ENCODE measurements at places on chromosomes 7 and 10.

DNA sequence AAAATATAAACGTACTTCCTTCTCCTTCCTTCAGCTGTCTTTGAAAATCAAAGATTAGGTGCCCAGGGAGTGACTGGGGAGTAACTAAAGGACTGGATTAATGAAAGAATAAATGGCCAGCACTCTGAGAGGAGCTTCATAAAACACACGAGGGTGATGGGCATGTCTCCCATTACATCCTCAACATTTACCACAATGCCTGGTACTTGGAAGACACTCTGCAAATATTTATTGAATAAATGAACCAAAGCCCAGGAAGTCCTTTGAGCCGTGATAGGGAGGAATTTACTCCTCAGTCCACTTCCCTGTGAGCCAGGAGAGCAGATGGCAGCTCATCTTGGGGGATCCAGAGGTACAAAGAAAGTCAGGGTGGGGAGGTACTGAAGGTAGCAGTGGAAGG lies 96.3 kb downstream of the RAB11FIP2 start:
- no peak for DNase-seq

- DNase-seq, result no peak
These were observed 39.8 kb downstream of the SLC35B4 start for GRCh38 chr7:134276951-134277350.

DNA sequence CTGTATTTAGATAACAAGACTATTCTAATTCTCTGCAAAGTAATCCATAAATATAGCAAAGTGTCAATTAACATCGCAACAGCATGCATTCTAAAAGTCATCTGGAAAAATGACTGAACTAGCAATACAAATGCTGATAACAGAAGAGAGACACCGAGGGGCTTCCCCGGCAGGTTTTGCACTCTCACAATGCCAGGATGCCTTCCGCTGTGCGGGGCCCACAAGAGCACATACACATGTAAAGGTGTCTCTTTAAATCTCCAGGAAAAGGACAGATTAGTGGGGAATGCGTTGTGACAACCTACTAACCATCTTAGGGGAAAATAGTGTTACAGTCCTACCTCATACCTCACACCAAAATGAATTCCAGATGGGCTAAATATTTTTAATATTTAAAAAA lies 86.9 kb downstream of the CXCL12 start:
- DNase-seq, result no peak

GRCh38 chr7:5315761-5316160 lies 33.0 kb downstream of the SLC29A4 start:
- no peak for DNase-seq

DNA sequence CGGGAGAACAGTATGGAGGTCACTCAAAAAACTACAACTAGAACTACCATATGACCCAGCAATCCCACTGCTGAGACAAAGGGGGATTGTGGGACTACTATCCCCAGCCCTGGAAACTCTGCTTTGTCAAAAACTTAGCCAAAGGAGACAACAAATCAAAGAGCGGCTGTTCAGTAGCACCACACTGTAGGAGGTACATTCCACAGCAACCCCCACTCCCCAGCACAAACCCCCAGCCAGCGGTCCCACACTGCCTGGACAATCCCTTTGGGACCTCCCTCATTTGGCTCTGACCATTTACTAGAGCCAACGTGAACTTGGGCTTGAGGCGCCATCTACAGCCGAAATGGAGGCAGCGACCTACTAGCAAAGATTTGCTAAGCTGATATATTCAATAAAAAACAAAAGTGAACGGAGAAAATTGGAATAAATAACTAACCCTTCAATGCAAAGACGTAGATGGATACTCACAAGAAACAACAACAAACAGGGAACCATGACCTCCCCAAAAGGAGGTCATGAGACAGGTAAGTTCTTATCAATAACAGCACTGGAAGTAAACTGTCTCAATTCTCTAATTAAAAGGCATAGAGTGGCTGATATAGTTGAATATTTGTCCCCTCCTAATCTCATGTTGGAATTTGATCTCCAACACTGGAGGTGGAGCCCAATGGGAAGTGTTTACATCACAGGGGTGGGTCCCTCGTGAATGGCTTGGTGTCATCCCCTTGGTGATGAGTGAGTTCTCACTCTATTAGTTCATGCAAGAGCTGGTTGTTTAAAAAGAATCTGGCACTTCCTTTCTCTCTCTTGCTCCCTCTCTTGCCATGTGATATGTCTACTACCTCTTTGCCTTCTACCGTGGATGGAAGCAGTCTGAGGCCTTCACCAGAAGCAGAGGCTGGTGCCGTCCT lies 119.0 kb upstream of the KCNMA1 start:
- DNase-seq, result no peak

DNA sequence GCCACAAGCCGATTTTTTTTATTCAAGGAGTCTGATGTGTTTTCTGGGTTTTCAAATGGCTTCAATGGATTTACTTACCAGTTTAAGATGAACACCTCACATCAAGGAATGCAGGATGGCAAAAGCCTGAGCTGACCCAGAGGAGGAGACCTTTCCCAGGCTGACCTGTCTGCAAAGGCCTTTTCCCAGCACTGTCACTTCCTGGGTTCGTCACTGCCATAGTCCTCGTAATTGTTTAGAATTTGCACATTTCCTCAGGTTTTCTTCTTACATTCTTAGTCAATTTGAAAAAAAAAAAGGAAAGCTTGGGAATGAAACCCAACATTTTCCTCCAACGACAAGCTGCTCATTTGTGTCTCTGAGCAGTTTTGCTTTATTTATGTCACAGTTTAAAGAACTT lies 42.0 kb downstream of the PTER start:
- DNase-seq, result no peak

- no peak for DNase-seq
These were observed 103.4 kb upstream of the SEMA3D start for GRCh38 chr7:85290269-85290668.

DNA sequence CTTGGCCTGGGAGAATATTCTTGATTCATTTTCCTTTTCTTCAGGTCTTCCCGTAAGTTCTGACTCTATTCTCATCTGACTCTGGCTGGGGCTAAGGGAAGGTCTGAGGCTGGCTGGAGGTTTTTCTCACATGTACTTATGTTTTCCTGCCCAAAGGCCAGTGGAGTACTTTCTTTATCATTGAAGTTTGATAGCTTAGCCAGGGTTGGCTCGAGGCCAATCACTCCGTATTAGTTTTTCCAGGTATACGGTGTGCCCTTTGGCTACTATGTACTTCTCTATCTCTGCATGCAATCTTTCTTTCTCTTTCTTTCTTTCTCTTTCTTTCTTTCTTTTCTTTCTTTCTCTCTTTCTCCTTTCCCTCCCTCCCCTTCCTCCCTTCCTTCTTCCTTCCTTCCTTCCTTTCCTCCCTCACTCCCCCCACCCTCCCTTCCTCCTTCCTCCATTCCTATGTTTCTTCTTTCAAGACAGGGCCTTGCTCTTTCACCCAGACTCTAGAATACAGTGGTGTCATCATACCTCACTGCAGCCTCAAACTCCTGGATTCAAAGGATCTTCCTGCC lies 26.8 kb upstream of the VKORC1L1 start:
- DNase-seq, result no peak

GRCh38 chr7:4718075-4718474 lies 36.0 kb downstream of the FOXK1 start:
- DNase-seq, result peak; percentile 64

DNA sequence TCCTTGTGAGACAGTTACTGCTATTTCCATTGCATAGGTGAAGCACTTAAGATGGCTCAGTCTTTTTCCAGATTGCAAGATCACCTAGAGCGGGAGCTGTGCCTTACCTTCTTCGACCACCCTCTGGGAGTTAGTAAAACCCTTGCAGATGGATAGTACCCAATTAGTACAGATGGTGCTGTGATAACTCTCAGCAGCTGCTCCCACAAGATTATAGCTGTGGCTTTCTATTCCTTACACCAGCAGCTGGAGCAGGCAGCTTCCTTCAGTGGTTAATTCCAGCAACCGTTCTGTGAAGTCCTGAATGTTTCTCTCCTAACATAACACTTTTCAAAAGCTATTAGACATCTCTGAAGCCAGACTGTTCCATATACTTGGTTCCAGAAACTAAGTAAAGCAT lies 796.8 kb downstream of the XPNPEP1 start:
- no peak for DNase-seq

GRCh38 chr7:40077849-40078248 lies 56.6 kb downstream of the MPLKIP start:
- DNase-seq, result no peak

DNA sequence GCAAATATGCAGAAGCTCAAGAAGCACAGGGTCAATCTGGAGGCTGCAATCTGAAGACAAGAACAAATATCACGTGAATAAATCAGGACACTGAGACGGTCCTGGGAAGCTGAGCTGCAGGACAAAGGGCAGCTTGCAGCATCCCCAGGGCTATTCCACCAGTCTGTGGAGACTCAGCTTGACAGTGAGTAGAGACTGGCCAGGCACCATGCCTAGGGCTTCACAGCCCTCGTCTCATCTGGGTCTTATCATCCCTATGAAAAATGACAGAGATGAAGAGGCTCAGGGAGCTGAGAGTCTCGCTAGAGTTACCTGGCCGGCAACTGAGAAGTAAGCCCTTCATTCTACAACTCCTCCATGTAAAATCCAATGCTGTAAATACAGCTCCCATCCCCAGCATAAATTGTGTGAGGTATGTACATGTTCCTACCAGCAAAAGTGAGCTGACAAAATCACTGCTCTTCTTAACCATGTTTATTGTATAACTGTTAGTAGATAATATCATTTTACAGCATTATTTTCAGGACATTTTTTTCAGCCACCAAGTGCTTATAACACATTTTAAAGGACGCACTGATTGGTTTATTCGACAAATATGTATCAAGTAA lies 186.6 kb upstream of the IGFBP3 start:
- DNase-seq, result no peak

DNA sequence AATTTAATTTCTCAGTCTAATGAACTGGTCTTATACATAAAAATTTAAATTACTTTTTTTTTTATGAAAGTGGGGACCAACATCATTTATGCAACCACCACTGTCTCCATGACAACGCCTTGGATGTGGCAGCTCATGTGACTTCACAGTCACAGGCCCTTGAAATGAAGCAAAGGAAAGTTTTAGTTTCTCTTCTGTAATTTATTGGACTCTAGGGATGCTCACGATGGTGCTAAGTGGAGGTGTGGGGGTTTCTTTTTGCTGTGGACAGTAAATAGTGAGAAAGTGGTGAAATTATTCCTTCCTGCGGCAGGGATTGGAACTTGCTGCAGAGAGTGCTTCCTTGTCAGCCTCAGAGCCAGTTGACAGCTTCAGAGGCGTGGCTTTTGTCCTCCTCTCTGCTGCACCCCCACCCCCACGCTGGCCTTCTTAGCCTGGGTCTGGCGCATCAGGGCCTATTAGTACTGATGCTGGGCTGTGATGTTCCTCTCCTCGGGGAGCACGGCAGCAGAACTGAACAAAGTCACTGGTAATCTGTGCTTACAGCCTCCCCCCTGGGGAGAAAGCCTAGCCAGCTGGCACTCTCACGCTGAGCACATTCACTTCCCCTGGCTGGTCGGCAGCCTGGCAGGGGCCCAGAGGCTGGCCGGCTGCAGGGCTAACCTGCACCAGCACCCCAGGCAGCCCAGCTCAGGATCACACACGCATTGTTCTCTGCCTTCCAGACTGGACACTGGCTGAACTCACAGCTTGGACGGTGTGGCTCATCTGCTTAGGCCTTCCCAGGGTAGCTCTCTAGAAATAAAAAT lies 517.5 kb upstream of the GALNT17 start:
- DNase-seq, result peak; percentile 91

DNA sequence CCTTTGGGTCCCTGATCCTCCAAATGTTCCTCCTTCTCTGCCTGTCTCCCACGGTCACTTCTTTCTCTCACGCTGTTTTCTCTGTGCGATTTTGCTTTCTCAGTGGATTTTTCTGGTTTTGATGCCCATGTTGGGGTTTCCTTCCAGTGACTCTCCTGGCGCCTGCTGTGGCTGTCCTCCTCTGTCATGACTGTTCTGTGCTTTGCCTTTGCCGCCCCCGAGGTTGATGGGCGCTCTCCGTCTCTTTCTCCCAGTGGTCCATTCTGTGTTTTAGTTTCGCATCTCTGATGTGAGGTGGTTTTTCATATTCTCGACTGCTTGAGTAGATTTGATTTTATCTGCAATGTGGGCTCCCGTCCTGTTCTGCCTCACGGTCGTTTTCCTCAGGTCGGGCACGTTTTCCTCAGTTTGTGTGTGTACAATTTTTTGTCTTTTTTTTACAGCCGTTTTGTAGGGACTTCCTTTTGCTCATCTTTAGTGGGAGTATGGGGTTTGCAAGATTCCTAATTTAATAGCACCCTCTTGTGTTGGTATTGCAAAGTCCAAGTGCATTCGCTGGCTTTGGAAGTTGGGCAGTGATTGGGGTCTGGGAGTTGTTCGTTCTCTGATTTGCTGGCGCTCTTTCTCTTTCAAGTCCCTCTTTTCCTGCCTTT lies 100.0 kb downstream of the INPP5A start:
- DNase-seq, result no peak

DNA sequence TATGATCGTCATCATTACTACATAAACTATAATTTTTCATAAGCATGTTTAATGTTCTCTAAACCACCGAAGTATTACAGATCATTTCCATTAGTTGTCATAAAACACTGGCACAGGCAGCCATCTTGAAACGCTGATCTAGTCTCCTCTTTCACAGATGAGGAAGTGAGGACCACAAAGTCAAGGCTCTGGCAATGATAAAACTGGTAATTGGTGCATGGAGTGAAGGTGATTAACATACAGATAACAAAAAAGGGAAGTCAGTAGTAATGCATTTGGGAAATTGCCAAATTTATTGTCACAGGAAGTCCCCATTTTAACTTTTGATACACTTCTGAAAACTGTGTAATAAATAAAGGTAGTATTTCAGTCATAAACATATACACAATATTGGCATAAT lies 49.3 kb downstream of the FBXL13 start:
- DNase-seq, result no peak

GRCh38 chr10:79238158-79238520 lies 109.1 kb upstream of the PPIF start:
- no peak for DNase-seq

DNA sequence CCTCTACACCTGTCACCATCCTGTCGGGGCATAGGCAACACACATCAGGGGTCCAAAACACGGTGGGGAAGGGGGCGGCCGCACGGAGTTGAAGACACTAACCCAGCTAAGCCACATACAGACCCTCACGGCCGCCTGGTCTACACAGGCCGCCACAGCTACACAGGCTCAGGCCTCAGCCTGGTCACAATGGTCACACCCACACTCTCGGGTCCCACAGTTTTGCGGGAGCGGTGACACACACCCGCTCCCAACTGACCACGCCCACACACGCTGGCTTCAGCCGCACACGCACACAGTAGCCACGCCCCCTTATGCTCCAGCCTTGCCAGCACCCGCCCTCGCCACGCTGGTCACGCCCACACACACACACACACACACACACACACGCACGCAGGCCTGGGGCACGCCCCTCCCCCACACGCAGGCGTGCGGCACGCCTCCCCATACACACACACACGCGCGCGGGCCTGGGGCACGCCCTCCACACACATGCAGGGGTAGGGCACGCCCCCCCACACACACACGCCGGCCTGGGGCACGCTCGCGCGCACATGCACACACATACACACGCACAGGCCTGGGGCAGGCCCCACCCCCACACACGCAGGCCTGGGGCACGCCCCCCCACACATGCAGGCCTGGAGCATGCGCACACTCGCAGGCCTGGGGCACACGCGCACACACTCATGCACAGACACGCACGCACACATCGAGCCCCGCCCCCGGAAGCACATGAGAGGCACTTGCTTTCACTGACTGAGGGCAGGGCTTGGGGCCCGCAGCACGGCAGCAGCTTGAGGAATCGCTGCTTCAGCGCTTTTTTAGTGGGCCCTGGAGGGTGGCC lies 12.3 kb upstream of the OGA start:
- peak; percentile 96 for DNase-seq

All from Right ventricle myocardium inferior (tissue), 1 donor.